Tibial nerve (tissue), 4 donors: ENCODE measurements at places on chromosomes 6 and 20.

GRCh38 chr6:118198746-118199145, 291.7 kb downstream of the SLC35F1 start:
- H3K4me1 ChIP-seq = no peaks in the 10 kb centered on the region
- H3K27ac ChIP-seq = no peak overlapping the region
- H3K4me3 ChIP-seq = no peak overlapping the region
- no peaks in the 10 kb centered on the region for H3K36me3 ChIP-seq
- no peak for DNase-seq

GRCh38 chr20:19463597-19463996, 251.2 kb downstream of the SLC24A3 start:
- no peaks in the 10 kb centered on the region for H3K27me3 ChIP-seq
- no peak overlapping the region for H3K4me3 ChIP-seq
- no peak overlapping the region for H3K27ac ChIP-seq
- no peaks in the 10 kb centered on the region for H3K4me1 ChIP-seq

DNA sequence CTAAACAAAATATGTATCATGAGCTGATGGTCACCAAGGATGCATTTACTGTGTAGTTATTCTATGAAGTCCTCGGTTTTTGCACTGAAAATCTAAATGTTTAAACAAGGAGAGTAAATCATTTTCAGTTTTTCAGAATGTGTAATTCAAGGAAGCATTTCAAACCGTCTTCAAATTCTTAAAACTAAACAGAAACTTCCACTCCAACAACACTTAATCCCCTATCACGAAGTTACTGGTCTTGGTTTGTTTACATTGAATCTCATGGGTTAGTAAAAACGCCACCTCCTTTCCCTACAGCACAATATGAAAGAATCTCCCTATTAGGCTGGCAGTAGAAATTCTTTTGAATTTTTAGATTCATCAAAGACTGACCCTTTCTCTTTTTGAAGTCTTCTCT, 192.9 kb downstream of the AIG1 start:
- no peak for DNase-seq
- no peaks in the 10 kb centered on the region for H3K36me3 ChIP-seq
- H3K4me3 ChIP-seq = no peak overlapping the region
- no peaks in the 10 kb centered on the region for H3K4me1 ChIP-seq

- peaks cover 32% of the 10 kb centered on the region for H3K4me1 ChIP-seq
- H3K27me3 ChIP-seq = no peaks in the 10 kb centered on the region
- H3K27ac ChIP-seq = no peak overlapping the region
- DNase-seq = no peak
- no peak overlapping the region for H3K4me3 ChIP-seq
These were observed 496.3 kb upstream of the MAP3K7 start for GRCh38 chr6:91083211-91083610.

- H3K27me3 ChIP-seq = no peaks in the 10 kb centered on the region
- no peak for DNase-seq
- peaks cover 24% of the 10 kb centered on the region for H3K36me3 ChIP-seq
- H3K4me3 ChIP-seq = no peak overlapping the region
- H3K27ac ChIP-seq = no peak overlapping the region
- no peaks in the 10 kb centered on the region for H3K4me1 ChIP-seq
These were observed 12.1 kb downstream of the PPP2R5D start for GRCh38 chr6:42996513-42996912.

- no peaks in the 10 kb centered on the region for H3K27me3 ChIP-seq
- H3K36me3 ChIP-seq = no peaks in the 10 kb centered on the region
- H3K4me3 ChIP-seq = no peak overlapping the region
- no peaks in the 10 kb centered on the region for H3K4me1 ChIP-seq
- DNase-seq = no peak
These were observed 128.5 kb upstream of the CHD6 start for GRCh38 chr20:41746635-41747034.

- H3K36me3 ChIP-seq = no peaks in the 10 kb centered on the region
- no peak for DNase-seq
- no peaks in the 10 kb centered on the region for H3K27me3 ChIP-seq
- H3K4me3 ChIP-seq = no peak overlapping the region
These were observed 28.8 kb upstream of the ANGPT4 start for GRCh38 chr20:944774-945410.

GRCh38 chr6:18400831-18401446, 13.8 kb downstream of the RNF144B start:
- H3K36me3 ChIP-seq = no peaks in the 10 kb centered on the region
- no peaks in the 10 kb centered on the region for H3K4me1 ChIP-seq
- H3K27me3 ChIP-seq = no peaks in the 10 kb centered on the region
- H3K4me3 ChIP-seq = no peak overlapping the region
- H3K27ac ChIP-seq = no peak overlapping the region

GRCh38 chr6:159700970-159701369, 7.9 kb upstream of the SOD2 start:
- DNase-seq = no peak
- H3K27ac ChIP-seq = peak overlapping the region; percentile 71
- no peaks in the 10 kb centered on the region for H3K27me3 ChIP-seq
- peaks cover 17% of the 10 kb centered on the region for H3K4me1 ChIP-seq
- no peaks in the 10 kb centered on the region for H3K36me3 ChIP-seq

- no peak overlapping the region for H3K4me3 ChIP-seq
- H3K36me3 ChIP-seq = peaks cover 5% of the 10 kb centered on the region
- H3K27me3 ChIP-seq = no peaks in the 10 kb centered on the region
- H3K27ac ChIP-seq = no peak overlapping the region
- H3K4me1 ChIP-seq = peaks cover 47% of the 10 kb centered on the region
These were observed 201.8 kb downstream of the JARID2 start for GRCh38 chr6:15447546-15448267.

- peak; percentile 68 for DNase-seq
- no peak overlapping the region for H3K4me3 ChIP-seq
- no peaks in the 10 kb centered on the region for H3K27me3 ChIP-seq
- no peak overlapping the region for H3K27ac ChIP-seq
- H3K4me1 ChIP-seq = no peaks in the 10 kb centered on the region
These were observed 47.5 kb downstream of the DSTN start for GRCh38 chr20:17617212-17617867.

DNA sequence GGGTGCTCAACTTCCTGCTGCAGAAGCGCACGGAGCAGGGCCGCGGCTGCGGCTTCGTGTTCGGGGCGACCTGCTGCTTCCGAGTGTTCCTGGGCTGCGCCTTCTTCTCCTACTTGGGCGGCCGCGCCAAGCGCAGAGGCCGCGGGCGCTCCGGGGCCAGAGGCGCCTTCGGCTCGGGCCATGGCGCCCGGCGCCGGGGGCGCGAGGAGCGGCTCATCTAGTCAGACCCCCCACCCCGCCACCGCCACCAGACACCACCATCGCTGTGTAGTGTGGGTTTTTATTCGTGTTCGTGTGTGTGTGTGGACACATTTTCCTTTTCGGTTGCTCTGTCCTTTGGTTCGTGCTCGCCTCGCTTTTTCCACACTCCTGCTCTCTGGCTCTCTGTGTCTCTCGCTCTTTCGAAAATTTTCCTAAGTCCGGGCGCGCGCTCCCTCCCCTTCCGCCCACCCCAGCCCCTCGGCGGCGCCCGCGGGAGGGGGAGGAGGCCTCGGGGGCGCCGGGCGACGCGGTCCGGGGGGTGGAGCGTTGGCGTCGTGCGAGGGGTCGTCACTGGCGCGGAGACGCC, 38.1 kb downstream of the GNAS start:
- peak overlapping the region; percentile 97 for H3K27ac ChIP-seq
- no peaks in the 10 kb centered on the region for H3K27me3 ChIP-seq
- no peaks in the 10 kb centered on the region for H3K36me3 ChIP-seq
- H3K4me1 ChIP-seq = peaks cover 26% of the 10 kb centered on the region
- peak; percentile 44 for DNase-seq

- no peaks in the 10 kb centered on the region for H3K36me3 ChIP-seq
- H3K4me3 ChIP-seq = no peak overlapping the region
These were observed 214.2 kb downstream of the SYNDIG1 start for GRCh38 chr20:24683676-24684075.

GRCh38 chr6:1491591-1492319, 102.4 kb downstream of the FOXF2 start:
- H3K4me1 ChIP-seq = no peaks in the 10 kb centered on the region
- H3K36me3 ChIP-seq = no peaks in the 10 kb centered on the region
- no peak overlapping the region for H3K4me3 ChIP-seq
- H3K27me3 ChIP-seq = no peaks in the 10 kb centered on the region
- H3K27ac ChIP-seq = no peak overlapping the region
- DNase-seq = no peak

DNA sequence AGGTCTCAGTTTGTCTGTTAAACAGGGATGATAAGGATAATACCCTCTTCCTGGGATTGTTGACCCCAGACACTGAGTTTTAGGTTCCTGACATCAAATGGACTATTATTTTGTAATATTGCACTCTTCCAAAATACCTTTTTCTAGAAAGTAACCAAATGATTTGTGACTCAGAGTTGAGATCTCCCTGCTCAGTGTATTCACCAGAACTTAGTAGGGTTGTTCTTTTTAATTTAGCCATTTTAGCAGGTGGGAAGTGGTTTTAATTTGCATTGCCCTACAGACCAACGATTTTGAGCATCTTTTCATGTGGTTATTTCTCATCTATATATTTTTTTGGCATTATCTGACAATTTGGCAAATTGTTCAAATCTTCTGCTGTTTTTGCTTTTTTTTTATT, 75.1 kb downstream of the TMEM242 start:
- H3K27me3 ChIP-seq = no peaks in the 10 kb centered on the region
- no peaks in the 10 kb centered on the region for H3K36me3 ChIP-seq
- H3K27ac ChIP-seq = no peak overlapping the region
- no peaks in the 10 kb centered on the region for H3K4me1 ChIP-seq
- no peak overlapping the region for H3K4me3 ChIP-seq

DNA sequence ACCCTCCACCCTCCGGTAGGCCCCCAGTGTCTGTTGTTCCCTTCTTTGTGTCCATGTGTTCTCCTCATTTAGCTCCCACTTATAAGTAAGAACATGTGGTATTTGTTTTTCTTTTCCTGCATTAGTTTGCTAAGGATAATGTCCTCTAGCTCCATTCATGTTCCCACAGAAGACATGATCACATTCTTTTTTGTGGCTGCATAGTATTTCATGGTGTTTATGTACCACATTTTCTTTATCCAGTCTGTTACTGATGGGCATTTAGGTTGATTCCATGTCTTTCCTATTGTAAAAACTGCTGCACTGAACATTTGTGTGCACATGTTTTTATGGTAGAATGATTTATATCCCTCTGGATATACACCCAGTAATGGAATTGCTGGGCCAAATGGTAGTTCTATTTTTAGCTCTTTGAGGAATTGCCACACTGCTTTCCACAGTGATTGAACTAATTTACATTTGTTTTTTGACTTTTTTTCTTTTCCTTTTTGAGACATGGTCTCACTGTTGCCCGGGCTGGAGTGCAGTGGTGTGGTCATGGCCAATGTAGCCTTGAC, 4.5 kb downstream of the KPNA5 start:
- no peak for DNase-seq
- H3K4me3 ChIP-seq = no peak overlapping the region
- H3K36me3 ChIP-seq = no peaks in the 10 kb centered on the region
- H3K27ac ChIP-seq = no peak overlapping the region
- H3K27me3 ChIP-seq = no peaks in the 10 kb centered on the region
- no peaks in the 10 kb centered on the region for H3K4me1 ChIP-seq

- peak overlapping the region; percentile 46 for H3K4me3 ChIP-seq
- H3K36me3 ChIP-seq = no peaks in the 10 kb centered on the region
- DNase-seq = no peak
These were observed 984 bp downstream of the TFAP2C start for GRCh38 chr20:56630086-56630493.
